ENCODE measurements at places on chromosomes 12 and 14.

DNA sequence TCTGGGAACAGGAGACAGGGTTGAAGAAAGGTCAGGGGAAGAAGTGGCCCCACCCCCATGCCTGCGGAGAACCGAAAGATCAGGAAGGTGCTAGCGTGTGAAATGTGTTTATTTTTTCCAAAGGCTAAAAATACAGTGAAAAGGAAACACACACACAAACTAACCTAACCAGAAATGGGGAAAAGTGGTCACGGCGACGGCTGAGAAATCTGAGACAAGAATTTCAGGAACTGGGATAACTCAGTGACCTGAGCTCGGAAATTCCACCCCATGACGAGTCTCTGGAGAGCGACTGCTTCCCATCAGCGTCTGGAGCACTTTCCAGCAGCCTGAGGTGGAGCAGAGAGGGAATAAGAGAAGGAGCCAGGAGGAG is 16.6 kb upstream of the RND1 start:
- peak; percentile 26 for DNase-seq

GRCh38 chr12:79424109-79424721 is 266.5 kb downstream of the PAWR start:
- no peak for DNase-seq

DNA sequence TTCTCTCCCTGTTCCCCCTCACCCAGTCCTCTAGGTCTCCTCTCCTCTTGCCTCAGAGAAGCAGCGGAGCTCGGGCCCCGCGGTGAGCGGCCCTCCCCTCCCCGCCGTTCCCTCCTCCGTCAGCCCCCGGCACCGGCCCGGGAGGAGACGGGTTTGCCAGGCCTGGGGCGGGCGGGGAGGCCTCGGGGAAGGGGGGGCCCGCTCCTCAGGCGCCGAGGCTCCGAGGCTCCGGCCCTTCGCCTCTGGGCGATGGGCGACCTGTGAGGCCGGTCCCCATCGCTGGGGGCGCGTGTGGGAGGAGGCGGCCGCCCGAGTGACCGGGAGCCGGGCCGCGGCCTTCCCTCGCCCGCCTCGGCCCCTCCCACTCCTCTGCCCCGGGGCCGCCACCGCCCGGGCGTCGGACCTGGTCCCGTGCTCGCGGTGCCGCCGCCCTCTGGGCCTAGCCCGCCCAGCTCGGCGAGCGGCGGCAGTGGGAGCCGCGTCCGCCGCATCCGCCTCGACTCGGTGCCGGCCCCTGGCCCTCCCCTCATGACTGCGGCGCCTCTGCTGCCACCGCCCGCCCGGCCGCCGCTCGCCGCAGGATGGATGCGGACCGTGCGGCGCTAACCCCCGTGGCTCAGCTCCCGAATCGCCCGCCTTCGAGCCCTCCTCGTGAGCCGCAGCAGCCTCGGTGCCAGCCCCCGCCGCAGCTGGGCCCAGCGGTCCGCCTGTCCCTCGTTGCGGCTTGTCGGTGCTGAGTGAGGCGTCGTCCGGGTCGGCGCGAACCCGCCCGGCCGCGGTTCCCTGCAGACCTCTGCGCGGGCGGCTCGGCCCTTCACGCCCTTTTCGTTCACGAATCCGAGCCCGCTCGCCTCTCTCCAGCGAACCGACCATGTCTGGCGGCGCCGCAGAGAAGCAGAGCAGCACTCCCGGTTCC is 574 bp downstream of the WNK1 start:
- DNase-seq = peak; percentile 83

DNA sequence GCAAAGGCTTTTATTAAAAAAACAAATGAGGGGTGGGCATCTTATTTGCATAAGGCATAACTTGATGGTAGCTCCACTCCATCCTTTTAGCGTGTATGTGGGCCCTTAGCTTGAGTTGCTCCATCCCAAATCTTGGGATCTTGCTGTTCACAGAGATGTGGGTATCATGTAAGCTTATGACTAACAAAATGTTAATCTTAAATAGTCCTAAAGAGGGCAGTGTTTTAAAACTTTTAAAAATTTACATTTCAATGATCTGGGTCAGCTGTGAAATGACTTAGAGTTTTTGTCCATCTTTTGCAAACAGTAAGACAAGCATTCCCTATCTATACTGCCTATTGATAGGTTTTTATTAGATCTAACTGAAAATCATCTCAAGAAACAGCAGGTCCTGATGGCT is 86.0 kb downstream of the SLCO1A2 start:
- DNase-seq = peak; percentile 1

GRCh38 chr12:79956896-79957295 is 22.0 kb upstream of the PPP1R12A start:
- no peak for DNase-seq

DNA sequence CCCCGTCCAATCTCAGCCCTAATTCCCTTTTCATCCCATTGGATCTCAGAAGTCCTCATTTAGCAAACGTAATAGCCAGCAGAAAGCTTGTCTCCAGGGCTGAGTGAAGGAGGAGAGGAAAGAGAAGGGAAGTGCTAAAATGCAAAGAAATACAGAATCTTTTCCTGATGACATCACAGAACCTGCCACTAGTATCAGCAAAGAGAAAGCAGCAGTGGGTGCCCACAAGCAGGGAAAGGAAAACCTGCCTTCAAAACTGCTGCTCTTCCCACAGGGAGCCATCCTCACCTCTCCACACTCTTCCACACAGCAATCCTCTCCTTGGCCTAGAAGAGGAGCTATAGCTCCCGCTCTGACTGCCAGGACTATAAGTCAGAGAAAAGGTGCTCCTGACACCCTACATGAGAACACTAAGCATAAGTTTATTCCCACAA is 11.3 kb downstream of the MED13L start:
- peak; percentile 57 for DNase-seq

DNA sequence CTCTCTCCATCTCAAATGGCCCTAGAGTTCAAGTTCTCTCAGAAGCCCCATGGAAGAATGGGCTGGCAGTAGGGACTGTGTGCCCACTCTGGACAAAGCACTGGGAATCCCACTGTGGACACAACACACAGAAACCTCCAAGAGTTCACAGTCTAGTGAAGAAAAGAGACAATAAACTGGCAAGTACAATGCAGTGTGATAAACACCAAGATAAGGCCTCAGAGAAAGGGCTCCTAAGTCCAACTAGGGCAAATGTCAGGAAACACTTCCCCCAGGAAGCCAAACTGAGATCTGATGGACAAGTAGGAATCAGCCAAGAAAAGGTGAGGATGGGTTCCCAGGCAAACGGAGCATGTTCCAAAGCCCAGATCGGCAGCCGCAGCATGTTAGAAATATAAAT is 5.4 kb downstream of the VSIG10 start:
- DNase-seq = no peak

- no peak for DNase-seq
Observed at GRCh38 chr14:22213120-22213519, 375.9 kb downstream of the DAD1 start.

DNA sequence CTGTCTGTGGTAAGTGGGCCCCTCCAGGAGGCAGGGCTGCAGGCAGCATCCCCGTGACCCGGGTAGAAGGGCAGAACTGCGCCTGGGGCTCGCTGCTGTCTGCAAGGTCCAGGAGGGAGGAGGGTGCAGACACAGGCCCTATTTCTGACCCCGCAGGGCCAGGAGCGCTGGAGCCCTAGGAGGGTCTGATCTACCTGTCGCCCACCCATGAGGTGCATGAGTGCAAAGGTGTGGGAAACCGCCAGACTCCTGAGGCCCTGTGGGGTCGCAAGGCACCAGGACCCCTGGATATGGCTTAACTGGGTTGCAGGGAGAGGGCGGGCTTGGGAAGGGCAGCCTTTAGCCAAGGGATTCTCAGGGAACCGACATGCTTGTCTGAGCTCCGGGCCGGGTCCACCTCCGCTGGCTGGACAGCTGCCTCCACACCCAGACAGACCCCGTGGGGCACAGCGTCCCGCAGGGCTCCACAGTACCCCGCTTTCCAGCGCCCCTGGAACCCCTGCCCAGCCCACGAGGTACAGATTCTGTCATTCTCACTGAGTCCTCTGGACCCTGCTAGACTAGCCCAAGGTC is 72.9 kb upstream of the TSPAN11 start:
- DNase-seq = no peak

DNA sequence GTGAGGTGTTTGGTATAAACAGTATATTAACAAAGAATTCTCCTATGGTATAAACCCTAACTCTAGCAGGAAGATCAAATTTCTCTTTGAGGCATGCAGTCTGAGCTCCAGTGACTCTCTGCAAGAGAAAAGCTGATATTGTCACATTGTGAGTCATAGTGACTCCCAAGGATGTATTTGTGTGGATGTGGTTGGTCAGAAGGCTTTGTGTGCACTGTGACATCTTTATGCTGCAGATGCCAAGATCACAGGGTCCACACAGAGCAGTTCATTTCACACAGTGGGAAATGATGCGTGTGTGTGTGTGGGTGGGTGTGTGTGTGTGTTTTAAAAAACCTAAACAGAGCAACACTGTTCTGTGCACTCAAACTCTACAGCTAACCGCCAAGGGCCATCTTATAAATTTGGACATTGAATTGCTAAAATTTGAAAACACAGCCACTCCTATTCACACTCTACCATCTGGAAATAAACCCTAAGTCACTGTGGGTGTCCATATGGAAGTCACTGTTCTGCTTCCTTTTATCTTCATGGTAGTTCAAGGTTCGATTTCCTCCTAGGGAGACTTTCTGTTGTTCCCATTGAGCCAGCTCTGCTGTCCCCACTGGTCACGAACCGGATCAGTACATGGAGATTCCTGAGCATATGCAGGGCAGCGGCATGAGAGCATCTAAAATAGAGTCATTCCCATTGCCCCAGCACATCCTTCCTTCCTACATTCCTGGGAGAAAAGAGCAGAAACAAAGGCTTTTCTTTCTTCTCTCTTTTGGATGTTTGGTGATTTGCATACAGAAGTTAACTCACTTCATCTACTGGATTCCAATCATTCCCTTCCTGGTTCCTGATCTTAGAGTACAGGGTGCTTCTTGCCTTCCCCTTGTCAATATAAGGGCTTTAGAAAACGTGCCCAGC is 727.6 kb downstream of the DIO2 start:
- peak; percentile 8 for DNase-seq

DNA sequence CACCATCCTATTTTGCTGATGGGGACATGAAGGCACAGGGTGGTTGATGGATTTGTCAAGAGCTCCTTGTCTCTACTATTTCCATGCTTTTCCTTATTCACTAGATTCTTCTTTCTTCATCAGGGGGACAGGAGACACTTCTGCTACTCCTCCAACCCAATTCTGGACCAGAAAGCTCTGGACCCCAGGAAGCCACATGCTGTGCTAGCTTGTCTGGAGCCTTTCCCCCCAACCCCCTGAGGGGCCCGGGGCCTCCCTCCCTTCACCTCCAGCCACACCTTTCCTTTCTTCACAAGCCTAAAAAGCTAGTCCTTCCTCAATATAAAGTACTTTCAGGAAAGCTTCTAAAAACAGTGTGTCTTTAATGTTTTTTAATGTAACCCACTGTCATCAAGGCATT is 75.1 kb upstream of the CAPRIN2 start:
- DNase-seq = peak; percentile 4

- no peak for DNase-seq
Observed at GRCh38 chr12:123142518-123142840, 8.4 kb downstream of the PITPNM2 start.

DNA sequence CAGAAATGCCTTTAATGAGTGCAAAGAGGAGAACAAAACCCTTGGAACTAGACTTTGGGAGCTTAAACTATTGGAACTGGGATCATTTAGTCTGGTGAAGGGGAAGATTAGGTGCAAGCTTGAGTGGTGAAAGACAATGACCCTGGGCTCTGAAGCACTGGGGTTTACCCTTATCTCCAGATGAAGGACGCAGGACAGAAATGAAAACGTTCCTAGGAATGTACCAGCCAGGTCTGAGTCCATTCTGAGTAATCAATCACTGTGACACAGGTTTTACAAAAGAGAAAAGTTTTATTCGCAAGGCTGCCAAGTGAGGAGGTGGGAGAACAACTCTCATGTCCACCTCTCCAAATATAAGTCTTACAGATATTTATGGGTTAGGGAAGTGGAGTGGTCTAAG is 249.1 kb downstream of the LRIG3 start:
- DNase-seq = no peak

GRCh38 chr12:48044396-48044795 is 40.1 kb upstream of the COL2A1 start:
- no peak for DNase-seq

- DNase-seq = no peak
Observed at GRCh38 chr12:12839873-12840579, 26.9 kb downstream of the DDX47 start.

DNA sequence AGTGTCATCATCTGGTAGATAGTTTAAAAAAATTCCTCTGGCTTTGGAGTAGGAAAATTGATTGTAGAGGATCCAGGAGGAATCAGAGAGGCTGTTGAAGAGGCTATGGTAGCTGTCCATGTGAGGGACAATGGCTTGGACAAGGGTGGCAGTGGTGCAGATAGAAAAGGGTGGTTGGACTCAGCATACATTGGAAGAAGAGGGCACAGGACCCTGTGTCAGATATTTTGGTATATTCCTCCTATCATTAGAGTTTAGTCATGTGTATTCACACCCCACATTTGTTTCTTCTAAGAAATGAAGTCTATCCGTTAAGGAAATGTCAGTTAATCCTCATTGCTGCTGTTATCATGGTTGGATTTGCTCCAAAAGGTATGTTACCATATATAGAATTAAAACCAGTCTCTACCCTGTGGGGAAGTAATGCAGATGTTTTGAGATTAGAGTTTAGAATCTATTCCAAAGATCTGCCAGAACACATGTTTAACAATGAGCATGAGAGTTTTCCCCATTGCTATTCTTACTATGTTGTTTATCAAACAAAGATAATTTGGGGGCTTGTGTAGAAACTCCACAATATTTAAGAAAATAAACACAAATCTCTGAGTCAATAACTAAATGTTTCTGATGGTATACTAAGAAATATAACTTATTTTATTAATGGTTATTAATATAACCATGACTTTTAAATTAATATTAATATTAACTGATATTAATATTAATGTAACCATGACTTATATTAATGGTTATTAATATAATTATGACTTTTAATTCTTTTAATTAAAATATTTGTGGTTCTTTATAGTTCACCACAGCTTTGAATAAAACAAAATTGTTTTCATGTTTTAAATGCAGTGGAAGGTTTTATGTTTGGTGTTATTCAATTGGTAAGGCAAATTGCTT is 80.9 kb downstream of the CRADD start:
- DNase-seq = no peak

- DNase-seq = no peak
Observed at GRCh38 chr12:54146506-54147145, 42.2 kb downstream of the SMUG1 start.

GRCh38 chr12:132379996-132380395 is 50.6 kb upstream of the GALNT9 start:
- no peak for DNase-seq

DNA sequence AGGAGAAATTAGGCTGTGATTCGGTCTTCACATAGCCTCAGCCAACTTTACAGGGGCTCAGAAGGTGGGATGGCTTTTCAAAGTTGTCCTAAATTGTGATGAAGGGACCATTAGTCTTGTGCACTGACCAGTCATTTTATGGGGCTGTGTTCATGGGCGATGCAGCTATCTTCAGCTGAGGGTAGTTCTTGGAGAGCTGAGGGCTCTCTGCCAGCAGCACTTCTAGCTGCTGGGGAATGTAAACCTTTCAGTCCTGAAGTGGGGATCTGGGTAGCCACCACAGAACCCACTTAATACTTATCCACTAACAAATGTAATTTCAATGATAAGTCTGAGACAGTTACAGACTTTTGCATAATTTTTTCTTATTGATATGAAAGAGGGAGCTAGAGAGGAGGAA is 270.6 kb downstream of the AEBP2 start:
- DNase-seq = no peak
